Stimulated activated CD8-positive, alpha-beta memory T cell treated with anti-CD3 and anti-CD28 coated beads, Interleukin-12 subunit alpha, Interleukin-12 subunit beta, amount 100 ng/mL, for 4 hours (primary cell): ENCODE measurements at places on chromosomes 16 and 17.

- no peak for DNase-seq
Measured at GRCh38 chr16:4110065-4110464, 6.2 kb downstream of the ADCY9 start.

- no peak for DNase-seq
Measured at GRCh38 chr17:74077231-74077630, 126.2 kb upstream of the RPL38 start.

DNA sequence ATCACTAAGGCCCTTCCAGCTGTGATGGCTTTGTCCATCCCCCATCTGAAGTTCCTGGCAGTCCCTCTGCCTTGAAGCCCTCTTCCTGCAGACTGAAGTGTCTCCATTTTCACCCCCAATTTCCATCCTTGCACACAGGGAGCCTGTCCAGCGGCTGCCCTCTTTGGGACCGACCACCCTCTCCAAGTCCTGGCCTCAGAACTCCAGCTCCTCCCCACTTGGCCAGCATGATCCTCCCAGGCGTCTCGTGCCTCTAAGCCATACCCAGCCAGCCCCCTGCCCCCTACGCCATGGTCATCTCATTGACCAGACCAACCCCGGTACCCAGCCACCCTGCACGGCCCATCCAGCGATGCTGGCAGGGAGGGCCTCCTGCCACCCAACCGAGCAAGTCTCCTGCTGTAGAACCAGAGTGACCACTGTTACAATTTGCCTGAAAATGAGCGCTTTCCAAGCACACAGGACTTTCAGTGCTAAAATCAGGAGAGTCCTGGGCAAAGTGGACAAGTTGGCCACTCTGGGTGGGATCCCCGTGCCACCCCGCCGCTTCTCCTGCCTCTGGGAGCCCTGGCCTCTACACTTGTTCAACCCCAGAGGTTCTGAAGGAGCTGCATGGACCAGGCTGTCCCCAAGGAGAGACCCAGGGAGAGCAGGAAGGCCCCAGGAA lies 362.0 kb downstream of the SEC14L1 start:
- DNase-seq = no peak

GRCh38 chr17:8894202-8894671 lies 26.8 kb upstream of the PIK3R6 start:
- no peak for DNase-seq

DNA sequence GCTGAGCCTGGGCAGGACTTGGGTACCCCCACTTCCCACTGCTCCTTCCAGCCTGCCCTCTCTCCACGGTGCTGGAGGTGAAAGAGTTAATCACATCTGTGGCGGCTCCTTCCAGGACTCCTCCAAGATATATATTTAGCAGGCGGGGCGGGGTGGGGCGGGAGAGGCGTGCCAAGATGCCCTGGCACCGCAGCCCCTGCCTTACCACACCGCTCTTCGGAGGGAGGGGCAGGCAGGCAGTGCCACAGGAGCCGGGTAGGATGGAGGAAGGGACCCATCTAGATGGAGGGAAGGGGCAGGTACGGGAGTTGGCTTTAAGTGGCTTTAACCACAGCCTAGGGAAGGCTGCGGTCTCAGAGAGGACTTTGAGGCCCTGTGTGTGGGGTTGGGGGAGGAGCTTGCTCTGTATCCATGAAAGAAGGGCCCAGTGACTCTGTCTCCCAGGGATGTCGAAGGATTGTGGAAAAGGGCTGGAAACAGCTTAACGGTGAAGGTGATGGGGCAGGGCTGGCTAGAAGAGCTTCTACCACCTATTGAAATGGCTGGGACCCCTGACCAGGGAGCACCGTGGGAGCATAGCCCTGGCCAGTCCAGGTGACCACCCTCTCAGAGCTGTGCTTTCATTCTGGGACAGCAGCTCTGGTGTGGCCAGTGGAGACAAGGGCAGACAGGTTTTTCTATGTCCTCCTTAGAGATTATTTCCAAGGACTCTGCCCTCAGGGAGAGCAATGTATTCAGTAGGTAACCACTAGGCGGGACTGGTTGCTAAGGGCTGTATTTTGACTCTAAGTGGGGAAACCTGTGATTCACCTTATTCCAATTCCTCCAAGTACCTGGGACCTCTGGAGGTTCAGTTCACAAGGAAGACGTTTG lies 13.0 kb downstream of the GPR142 start:
- DNase-seq = no peak

DNA sequence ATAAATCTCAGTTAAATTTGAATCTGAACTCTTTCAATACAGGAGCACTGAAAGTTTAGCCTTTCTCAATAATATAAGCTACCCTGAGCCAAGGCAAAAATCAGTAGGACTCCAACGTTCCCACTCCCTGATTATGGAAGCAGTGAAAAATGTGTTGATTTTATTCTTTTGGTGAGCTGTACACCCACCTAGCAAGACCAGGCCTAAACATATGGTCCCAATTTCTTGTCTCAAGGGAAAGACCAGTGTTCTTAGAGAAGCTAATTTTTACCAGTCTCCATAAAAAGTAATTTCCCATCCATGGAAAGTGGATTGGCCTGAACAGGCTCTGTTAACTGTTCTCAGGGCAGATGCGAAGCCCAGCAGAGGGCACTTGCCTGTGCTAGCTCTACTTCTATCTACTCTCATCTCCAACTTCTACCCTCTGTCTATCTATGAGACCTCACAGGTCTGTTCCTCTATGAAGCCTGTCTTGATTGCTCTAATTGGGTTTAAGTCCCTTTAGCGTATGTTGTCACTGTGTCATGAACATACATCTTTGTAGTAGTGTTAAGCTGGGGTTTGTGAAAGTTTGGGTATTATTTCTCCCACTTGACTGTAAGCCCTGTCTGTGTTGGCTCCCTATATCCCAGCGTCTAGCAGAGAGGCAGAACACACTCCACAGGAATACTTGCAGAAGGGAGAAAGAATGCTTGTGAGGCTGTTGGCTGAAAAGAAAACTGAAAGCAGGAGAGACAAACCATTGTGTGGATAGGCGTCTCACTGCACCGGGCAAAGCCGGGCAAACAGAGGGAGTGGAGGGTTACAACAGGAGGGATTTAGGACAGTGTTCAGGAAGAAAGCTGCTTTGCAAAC lies 167.1 kb upstream of the MAF start:
- no peak for DNase-seq

- no peak for DNase-seq
Measured at GRCh38 chr17:59853168-59853918, 39.4 kb downstream of the TUBD1 start.

- DNase-seq = no peak
Measured at GRCh38 chr17:206941-207560, 25.6 kb upstream of the DOC2B start.

DNA sequence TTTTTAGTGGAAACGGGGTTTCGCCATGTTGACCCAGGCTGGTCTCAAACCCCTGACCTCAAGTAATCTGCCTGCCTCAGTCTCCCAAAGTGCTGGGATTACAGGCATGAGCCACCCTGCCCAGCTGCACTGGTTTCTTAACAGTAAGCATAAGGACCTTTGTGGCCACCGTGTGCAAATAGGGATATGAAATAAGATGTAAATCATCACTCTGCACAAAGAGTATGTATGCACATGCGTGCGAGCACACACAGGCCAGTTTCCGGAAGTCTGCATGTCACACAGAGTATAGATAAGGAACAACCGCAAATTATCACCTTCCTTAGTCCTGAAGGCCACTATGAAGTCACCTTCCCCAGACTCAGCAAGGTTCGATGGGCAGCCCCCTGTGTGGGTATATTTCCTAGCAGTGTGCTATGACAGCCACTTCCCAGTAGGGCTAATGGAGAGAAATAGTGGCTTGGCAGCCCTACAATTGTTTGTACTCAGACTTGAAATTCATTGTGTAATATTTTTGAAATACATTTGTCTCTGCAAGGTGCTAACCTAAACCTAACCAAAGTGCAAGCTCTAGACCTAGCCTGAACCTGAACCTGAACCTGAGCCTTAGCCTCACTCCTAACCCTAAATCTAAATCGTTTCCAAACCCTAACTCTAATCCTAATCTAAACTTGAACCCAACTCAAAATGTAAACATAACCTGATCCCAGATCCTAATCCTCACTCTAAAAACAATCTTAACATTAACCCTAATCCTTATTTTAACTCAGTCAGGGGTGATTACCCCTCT lies 48.4 kb upstream of the SKAP1 start:
- no peak for DNase-seq

DNA sequence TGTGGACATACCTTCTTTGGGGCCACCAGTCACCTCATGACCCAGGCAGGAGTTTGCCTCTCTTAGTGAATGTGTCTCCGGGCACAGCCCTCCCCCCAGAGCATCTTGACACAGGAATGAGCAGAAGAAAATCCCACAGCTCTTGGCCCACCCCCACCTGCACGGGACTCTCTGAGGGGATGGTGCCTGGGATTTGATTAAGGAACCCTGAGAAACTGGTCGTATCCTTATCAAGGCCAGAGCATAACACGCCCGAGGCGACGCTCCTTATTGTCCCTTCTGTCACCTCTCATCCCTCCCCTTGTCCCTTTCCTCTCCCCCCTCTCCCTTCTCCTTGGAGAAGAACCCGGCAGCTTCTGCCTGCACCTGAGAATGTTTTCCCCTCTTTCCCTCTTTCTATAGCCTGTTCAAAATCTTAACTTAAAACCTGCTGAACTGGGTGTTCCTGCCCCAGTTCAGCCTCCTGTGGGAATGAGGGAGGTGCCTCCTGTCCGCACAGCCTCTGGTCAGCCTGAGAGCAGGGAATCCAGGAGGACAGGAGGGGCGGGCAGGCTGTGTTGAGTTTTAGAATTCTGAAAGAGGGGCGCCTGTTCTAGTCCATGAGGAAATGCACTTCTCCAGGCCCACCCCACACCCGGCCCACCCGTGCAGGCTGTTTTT lies 140.7 kb upstream of the PLCG2 start:
- DNase-seq = no peak

DNA sequence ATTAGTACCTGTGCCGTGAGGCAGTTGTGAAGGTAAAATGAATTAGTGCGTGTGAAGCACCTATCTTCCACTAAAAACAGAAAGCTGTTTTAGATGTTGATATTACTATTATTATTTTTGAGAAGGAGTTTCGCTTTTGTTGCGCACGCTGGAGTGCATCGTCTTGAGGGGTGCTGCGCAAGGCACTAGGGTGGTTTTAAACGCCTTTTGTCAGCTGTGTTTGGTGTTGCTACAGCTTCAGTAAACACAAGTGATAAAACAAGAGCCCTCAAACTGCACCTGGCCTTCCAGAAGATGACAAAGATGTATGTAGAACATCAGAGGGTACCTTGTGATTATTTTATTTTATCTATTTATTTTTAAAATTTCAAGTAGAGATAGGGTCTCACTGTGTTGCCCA lies 38.2 kb downstream of the PLCG2 start:
- DNase-seq = no peak

- no peak for DNase-seq
Measured at GRCh38 chr16:14004729-14005315, 66.3 kb upstream of the MRTFB start.
